ENCODE measurements at places on chromosomes 11 and 22.

DNA sequence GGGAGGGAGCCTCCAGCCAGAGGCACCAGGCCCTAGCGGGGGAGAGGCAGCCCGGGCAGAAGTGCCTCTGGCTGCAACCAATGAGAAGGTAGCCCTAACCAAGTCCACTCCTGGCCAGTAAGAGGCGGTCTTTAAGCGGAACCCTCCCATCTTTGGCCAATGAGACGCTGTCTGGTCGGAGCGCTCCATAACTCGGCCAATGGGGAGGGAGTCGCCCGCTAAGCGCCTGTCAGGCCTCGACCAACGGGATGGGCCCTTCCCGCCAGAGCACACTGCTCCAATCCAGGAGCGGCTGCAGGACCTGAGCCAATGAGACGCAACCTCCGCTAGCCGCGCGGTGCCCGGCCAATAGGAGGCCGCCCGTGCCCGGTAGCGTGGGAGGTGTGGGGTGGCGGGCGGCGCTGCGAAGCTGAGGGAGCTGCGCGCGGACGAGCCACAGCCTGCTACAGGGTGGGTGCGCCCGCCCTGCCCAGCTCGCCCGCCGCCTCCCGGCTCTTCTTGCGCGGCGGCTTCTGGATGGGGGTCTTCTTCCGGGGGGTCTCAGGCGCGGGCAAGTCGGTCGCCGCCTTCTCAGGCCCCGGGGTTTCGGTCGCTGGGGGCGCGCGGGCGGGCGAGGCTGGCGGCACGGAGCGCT is 12.6 kb downstream of the SCARF2 start:
- DNase-seq: no peak

GRCh38 chr11:76185511-76185910 is 20.8 kb downstream of the WNT11 start:
- DNase-seq: no peak

DNA sequence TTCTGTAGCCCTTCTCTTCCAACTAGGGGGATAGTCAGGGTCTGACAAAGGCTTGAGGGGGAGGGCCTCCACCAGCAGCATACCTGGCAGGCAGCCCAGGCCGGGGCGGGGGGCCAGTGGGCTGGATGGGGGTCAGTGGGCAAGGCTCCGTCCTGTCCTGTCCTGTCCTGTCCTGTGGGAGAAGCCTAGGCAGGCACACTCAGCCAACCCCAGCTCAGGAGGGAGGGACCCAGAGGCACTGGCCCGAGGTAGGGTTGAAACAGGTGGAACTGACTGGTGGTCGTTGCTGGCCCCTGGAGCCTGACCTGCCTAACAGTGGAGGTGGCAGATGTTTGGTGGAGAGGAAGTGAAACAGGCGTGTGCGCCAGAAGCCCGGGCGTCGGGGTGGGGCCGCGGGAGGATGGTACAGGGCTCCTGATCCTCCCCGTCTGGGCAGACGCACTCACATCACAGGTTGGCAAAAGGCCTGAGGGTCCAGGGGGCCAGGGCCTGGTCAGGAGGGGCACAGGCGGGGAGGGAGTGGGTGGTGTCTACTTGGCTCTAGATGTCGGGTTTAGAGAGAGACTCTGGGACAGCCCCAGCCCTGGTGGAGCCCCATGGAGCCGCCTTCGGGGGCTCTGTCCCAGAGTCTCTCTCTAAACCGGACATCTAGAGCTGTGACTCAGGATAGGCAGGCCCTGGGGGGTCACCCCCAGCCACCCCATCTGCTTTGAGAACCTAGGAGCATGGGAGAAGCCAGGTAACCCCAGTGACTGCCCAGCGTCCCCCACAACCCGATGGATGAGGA is 32.5 kb upstream of the GRAMD4 start:
- no peak for DNase-seq

GRCh38 chr11:20790622-20791021 is 121.2 kb downstream of the NELL1 start:
- no peak for DNase-seq

- DNase-seq: no peak
Measured at GRCh38 chr11:68889948-68890446, 13.6 kb downstream of the MRPL21 start.
